Large intestine (tissue), 12 donors: ENCODE measurements at places on chromosomes 11 and 22.
A peak's percentile ranks its signal among the peaks of the same experiment; 100 is the strongest.

- no peak overlapping the region for H3K27ac ChIP-seq
- no peak for DNase-seq
- H3K4me3 ChIP-seq = no peak overlapping the region
- no peaks in the 10 kb centered on the region for H3K27me3 ChIP-seq
Measured at GRCh38 chr22:40716116-40716515, 36.8 kb downstream of the MCHR1 start.

- H3K36me3 ChIP-seq = no peaks in the 10 kb centered on the region
- no peak overlapping the region for H3K4me3 ChIP-seq
- DNase-seq = no peak
- H3K27ac ChIP-seq = no peak overlapping the region
- H3K4me1 ChIP-seq = no peaks in the 10 kb centered on the region
- H3K27me3 ChIP-seq = peaks cover 32% of the 10 kb centered on the region
Measured at GRCh38 chr11:64472593-64473455, 113.9 kb downstream of the RPS6KA4 start.

- H3K4me3 ChIP-seq = no peak overlapping the region
- H3K27me3 ChIP-seq = no peaks in the 10 kb centered on the region
- H3K36me3 ChIP-seq = no peaks in the 10 kb centered on the region
- H3K4me1 ChIP-seq = no peaks in the 10 kb centered on the region
- no peak overlapping the region for H3K27ac ChIP-seq
Measured at GRCh38 chr11:86241956-86242535, 2.5 kb upstream of the EED start.

- H3K27ac ChIP-seq = peak overlapping the region; percentile 55
- H3K4me3 ChIP-seq = peak overlapping the region; percentile 70
- no peaks in the 10 kb centered on the region for H3K27me3 ChIP-seq
- peaks cover 12% of the 10 kb centered on the region for H3K4me1 ChIP-seq
- H3K36me3 ChIP-seq = no peaks in the 10 kb centered on the region
Measured at GRCh38 chr11:93541884-93542810, 1.0 kb downstream of the SMCO4 start.

GRCh38 chr11:46345881-46346484 lies 1.3 kb upstream of the DGKZ start:
- no peak for DNase-seq
- H3K27me3 ChIP-seq = no peaks in the 10 kb centered on the region
- no peak overlapping the region for H3K27ac ChIP-seq

- no peak for DNase-seq
- H3K4me3 ChIP-seq = no peak overlapping the region
- H3K27me3 ChIP-seq = no peaks in the 10 kb centered on the region
- no peaks in the 10 kb centered on the region for H3K4me1 ChIP-seq
- no peak overlapping the region for H3K27ac ChIP-seq
Measured at GRCh38 chr11:134545521-134545920, 133.5 kb upstream of the B3GAT1 start.
